Hypothalamus (tissue), 51 donors: ENCODE measurements at places on chromosomes 7 and 10.
A peak's percentile ranks its signal among the peaks of the same experiment; 100 is the strongest.

DNA sequence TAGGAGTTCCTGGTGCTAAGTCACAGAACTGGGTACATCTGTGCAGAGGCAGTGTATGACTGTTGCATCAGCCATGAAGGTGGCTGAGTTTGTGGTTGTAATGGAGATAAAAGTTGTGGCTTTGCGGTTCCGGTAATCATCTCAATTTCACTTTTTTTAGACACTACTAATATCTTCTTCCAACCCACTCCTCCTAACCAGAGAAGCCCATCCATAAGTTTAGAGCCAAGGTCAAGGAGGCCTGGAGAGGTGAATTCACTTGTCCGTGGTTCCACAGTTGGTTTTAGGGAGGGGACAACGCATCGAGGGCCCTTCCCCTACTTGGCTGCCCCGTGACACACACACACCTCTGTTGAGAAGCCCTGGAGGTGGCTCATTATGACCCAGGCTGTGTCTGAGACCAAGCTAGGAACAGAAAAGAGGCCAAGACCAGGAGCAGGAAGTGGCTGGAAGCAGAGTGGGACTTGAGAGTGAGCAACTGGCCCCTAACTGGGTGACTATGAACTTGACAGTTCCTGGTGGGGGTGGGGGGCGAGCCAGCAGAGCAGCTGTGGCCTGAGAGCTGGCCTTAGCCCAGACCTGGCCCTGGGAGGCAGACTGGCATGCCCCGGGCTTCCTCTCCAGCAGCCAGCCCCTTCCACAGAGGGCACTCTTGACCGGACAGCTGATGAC lies 66.8 kb upstream of the COL13A1 start:
- no peak for DNase-seq

- no peak for DNase-seq
These were observed 100.5 kb downstream of the CYP26A1 start for GRCh38 chr10:93173967-93174845.

GRCh38 chr10:43267811-43268210 lies 946 bp upstream of the RASGEF1A start:
- DNase-seq, result no peak

- DNase-seq, result no peak
These were observed 38.7 kb upstream of the BICC1 start for GRCh38 chr10:58473976-58474375.

DNA sequence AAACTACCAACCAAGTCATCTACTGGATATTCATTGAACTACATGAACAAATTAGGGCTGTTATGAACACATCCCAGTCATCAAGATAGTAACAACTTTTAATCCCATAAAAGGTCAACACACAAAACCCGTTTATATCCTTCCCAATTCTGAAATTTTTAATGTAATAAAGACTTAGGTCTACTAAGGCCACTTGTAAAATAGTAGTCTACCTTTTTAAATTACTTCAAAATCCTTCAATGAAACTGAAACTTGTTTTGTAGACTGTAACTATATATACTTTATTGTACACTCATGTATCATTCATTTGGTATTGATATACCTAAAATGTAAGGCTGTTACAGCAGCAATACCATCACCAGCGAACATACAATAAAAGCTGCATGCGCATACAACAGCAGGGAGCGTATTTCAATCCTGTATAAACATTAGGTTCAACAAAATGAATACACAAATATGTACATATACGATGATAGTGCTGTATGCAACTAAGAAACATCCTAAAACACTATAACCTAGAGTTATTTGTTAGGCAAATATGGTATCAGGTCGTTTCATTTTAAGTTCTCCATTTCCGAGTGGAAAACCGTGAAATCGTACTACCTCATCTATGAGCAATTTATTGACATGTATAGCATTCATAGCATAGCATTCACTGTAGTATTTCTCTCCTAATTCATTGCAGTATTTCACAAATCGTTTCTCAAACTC lies 973 bp downstream of the ATAD1 start:
- no peak for DNase-seq

DNA sequence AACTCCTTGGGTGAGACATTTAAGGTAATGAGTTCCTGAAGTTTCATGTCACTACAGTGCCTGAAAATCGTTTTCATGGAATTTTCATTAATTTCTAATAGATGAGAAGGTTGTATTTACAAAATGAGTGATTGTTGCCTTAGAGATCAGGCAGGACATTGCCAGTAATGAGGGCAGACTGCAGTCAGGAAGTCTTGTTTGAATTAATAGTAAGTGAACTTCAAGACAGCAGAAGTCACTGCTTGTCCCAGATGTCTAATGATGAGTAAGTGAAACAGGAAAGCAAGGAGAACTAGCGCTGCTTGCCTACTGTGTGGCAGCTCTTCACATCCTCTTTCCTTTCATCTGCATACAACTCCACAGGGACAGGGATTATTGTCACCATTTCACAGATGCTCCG lies 237.4 kb downstream of the BAMBI start:
- no peak for DNase-seq

GRCh38 chr10:79463578-79464496 lies 18.4 kb upstream of the ZCCHC24 start:
- no peak for DNase-seq

DNA sequence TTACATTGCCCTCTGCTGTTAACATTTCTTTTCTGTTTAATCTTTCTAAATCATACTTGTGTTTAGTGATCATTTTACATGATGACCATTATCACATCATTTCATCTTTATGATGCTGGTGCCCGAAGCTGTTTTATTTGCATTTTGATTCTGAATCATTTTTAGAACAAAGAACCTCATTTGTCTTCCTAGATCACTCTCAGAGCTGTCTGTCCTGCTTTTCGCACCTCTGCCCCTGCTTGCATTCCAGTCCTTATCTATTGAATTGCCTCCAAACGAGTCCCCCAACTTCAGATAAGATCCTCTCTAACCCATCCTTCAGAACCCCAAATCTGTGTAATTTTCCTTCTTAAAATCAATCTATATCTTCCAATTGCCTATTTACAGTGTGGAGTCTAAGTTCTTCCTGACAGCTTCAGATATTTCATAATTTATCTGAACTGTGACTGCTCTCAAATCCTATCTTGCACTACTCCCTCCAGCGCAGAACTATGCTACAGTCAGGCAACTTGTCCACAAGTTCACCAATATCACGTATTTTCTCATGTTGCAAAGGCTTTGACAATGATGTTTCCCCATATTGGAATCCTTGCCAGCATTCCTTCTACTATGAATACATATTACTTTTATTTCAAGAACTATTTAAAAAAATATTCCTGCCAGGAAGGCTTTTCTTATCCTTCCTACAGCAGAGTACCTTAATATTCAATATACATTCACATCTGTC lies 346.5 kb upstream of the CACNA2D1 start:
- DNase-seq, result no peak

GRCh38 chr10:89245802-89246201 lies 5.8 kb downstream of the LIPA start:
- no peak for DNase-seq

DNA sequence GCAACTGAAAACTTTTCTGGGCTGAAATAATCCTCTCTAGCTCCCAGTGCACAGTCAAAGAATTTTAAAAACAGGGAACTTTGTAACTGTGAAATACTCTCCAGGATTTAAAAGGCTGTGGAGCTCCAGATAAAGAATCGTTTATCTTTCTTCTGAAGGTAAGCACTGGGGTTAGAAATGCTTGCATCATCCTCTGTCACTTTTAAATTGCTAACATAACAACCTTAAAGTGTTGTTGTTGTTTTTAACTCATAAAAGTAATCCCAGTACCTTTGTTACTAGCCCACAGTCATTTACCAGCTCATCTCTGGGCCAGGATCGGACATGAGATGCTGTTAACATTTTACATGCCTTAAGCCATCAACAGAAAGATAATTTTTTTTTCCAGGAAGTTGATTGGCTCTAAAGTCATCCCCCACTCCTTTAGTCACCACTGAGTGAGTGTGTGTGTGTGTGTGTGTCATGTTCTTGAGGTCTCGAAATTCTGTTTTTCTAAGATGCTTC lies at the start of gene SLC39A12:
Gene SLC39A12, plus strand, starts transcription at position 51 of the 504 bp plus-strand sequence. CDS start 1,359 bp downstream, outside the sequence.
- DNase-seq, result no peak

DNA sequence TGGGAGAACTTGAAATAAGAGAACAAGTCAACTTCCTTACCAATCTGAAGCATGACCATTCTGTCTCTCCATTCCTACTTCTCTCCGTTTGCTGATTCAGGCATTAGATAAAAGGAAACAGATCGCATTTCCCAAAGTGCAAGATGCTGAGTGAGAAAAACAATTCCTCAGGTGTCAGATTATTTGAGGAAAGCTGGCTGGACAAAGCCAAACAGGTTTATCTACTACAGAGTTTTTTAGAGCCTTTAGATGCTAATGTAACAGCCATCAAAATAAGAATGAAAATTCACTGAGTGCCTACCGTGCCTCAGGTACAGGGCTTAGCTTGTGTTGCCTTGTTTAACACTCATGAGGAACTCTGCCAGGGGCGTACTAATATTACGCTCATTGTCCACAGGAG lies 135.9 kb upstream of the MBL2 start:
- no peak for DNase-seq

- no peak for DNase-seq
These were observed 90.3 kb downstream of the LYZL1 start for GRCh38 chr10:29379208-29379607.

DNA sequence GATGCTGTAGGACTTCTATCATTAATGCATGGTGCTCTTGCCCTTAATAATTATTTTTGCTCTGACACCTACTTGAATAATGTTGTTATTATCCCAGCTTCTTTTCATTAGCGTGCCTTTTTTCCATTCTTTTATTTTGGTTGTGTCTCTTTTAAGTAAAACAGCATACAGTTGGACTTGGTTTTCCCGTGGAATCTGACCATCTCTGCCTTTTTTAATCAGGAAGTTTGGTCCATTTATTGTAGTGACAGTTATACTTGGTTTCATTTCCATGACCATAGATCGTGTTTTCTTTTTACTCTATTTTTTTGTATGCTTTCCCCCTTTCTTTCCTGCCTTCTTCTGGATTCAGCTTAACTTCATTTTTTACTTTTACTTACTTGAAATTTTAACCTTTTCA lies 4.6 kb downstream of the PAPOLB start:
- no peak for DNase-seq

- DNase-seq, result no peak
These were observed 29.8 kb downstream of the ITPRIP start for GRCh38 chr10:104308439-104308903.

DNA sequence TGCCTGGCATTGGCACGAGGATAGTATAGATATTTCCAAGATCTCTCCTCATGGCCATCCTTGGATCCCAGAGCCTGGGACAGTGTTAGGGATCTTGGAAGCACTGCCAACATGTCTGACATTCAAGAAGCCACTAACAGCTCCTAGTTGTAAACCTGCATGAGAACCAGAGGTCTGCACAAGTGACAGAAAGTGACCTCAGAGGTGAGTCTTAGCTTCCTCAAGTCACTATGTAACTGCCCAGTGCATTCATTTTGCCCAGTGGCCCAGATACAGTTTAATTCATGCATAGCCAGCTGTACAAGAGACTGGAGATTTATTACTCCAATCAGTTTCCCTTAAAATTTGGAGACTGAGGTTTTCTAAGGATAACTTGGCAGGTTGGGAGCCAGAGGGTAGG lies 16.7 kb downstream of the SUGCT start:
- DNase-seq, result no peak

DNA sequence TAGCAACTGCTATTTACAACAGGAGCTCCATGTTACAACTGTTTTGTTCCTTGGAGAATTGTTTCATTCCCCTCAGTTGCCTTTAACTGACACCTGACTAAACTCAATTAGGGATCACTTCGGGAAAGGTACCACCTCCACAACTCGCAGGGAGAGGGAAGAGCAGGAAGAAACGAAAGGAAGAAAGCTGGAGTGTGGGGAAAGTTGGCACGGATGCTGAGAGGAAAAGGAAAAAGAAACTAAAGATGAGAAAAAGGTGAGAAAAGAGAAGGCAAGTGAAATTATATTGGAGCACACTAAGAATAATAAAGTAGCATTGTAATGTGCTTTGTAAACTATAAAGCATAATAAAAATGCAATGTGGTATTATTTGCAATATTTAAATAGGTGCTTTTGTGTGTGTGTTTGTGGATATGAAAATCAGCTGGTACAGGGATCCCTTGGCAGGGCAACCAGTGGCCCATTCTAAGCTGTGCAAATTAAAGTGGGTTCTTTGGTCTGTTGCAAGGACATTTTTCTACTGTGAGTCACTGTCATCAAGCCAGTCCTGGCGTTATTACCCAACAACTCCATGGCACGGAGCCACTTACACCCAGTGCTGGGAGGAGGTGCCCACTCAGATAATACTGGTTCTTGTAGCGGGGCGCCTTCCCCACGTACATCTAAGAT lies 45.9 kb downstream of the HIPK2 start:
- peak; percentile 56 for DNase-seq

DNA sequence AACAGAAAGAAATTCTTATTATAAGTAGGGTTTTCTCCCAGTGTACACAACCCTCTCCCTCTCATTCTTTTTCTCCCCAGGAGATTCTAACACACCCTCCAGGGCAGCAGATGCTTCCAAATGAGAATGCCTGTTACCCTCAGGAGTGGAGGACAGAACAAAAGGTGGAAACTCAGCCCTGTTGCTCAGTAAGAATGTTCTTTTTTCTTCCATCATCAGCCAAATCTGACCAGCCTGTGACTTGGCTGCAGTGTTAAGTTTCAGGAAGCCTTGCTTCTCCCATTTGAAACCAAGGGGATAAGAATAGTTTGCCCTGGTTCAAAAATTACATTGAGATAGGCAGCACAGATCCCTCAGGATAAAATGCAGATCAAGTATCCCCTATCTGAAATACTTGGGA lies 77.5 kb upstream of the EEPD1 start:
- DNase-seq, result no peak

DNA sequence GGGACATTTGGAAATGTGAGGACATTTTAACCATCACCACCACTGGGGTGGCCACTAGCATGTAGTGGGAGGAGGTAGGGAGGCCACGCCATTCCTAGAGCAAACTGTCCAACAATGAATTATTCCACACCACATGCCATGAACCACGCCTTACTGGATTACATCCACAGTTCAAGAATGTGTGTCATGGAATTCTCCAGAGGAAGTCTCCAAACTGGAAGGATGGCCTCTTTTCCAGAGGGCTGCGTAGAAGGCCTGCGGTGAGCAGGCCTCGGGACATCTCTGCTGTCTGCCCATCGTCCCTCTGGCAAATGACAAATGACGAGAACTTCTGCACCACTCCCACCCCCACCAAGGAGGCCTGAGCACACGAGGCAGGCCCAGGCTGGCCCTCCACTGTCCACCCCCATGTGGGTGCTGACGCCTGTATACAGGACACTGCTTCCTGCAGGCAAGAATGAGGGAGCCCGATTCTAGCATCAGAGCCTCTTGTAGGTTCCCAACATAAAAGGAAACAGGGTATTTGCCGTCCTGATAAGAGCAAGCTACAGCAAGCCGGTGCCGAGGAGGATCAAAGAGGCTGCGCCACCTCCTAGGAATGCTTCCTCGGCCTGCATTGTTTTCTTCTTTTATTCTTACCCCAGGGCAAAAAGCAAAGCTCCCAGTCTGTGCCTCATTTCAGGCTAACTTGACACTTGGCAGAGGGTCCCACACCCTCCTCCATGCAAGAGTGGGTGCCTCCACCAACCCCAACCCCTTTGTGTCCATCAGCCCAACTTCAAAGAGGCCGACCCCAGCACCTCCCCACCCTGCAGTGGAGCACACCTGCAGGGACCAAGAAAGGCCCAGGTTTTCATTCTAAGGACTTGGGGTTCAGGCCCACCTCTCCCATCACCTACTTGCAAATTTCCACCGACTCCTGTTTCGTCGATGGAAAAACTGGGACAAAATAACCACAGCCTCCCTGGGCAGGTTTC lies 23.9 kb downstream of the TNS3 start:
- no peak for DNase-seq

- no peak for DNase-seq
These were observed 13.2 kb downstream of the ANK3 start for GRCh38 chr10:60376221-60377041.
